COLO829 (cell line): ENCODE measurements at places on chromosomes 7 and 10.

DNA sequence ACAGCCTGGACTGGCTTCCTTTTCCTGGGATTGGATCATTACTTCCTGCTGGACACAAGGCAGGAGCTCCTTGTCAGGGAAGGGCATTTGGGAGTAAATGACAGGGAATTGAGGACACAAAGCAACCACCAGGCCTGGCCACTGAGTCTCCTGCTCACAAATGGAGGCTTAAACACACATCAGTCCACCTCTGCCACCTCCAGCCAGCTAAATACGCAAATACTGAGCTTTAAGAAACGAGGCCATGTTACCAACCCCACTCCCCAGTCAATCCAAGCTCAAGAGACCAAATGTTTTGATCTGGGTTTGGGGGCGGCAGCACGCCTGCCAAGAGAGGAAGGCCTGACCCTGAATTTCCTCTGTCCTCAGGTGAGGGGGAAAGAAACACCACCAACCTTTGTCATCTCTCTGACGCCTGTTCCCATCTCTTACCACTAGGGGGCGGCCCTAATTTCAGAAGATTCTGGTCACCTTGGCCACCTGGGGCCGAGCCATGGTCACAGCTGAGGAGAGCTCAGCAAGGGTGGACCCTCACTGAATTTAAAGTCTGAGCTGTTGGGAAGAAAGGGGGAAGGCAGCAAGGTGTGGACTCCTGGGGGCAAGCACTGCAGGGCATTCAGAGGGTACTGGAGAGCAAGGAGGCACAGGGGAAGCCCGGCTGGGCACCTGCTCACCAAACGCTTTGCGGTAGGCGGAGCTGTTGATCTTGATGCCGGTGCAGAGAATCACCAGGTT lies 16.5 kb downstream of the AIFM2 start:
- DNase-seq, result no peak

GRCh38 chr7:15938115-15938514 lies 251.6 kb upstream of the MEOX2 start:
- DNase-seq, result no peak

GRCh38 chr7:127557803-127558202 lies 27.6 kb downstream of the GCC1 start:
- DNase-seq, result no peak

DNA sequence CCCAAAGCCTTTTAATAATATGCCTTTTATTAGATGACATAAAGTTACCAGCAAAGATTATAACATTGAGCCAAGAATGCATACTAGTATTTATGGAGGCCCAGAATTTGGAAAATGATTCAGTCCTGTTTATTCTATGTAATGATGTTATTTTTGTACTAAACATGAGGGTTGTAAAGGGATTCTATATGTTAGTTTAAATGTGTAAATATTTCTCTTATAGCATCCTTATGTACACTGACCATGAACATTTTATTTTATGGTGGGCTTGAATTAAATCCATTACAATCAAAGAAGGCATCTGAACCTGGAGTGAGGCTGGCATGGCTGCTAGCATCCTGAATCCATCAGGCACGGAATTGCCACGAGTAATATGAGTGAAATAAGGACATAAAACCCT lies 80.2 kb downstream of the RAB18 start:
- no peak for DNase-seq

DNA sequence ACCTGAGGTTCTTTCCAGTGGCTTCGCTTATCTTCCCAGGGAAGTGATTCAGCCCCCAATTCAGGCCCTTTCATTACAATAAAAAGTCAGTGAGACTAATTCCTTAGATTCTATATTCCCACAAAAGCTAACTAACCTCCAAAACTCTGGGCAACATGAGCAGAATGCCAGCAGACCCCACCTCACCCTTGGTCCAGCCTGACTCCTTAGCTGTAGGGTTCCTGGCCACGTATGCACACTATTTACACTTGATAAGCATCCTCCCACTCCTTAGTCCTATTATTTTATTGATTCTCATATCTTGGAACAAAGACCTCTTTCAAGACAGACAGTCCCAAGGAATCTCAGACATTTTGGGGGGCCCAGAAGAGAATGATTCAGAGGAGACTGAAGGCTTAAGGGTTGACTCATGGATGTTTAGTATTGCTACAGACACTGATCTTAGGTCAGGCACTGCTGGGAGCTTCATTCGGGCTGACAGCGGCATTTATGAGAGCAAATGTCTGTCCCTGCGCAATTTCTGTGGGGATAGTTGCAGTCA lies 162.6 kb upstream of the GDF10 start:
- peak; percentile 7 for DNase-seq

DNA sequence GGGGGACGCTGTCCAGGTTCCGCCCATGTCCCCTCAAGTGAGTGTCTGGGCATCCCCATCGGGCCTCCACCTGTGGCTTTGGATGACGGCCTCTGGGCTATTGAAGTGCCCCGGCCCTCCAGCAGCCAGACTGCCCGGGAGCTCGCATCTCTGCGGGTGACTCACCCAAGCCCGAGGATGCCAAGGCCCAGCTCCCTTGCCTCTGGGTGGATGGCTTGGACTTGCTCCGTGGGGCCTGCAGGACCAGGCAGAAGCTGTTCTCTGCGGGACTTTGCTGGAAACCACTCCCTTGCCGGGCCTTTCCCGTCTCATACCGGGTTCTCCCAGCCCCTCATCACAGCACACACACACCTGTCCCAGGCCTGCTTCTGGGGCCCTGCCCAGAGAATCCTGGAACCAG lies 22.4 kb downstream of the DPYSL4 start:
- DNase-seq, result no peak

DNA sequence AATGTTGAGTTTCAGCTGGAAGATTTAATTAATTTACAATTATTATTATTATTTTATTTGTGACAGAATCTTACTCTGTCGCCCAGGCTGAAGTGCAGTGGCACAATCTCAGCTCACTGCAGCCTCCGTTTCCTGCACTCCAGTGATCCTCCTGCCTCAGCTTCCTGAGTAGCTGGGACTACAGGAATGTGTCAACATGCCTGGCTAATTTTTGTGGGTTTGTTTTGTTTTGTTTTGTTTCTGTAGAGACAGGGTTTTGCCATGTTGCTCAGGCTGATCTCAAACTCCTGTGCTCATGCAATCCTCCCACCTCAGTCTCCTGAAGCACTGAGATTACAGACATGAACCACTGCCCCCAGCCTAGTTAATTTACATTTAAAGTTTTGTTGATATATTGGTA lies 93.8 kb upstream of the MEOX2 start:
- no peak for DNase-seq

GRCh38 chr7:82690929-82691328 lies 247.4 kb upstream of the CACNA2D1 start:
- DNase-seq, result no peak

DNA sequence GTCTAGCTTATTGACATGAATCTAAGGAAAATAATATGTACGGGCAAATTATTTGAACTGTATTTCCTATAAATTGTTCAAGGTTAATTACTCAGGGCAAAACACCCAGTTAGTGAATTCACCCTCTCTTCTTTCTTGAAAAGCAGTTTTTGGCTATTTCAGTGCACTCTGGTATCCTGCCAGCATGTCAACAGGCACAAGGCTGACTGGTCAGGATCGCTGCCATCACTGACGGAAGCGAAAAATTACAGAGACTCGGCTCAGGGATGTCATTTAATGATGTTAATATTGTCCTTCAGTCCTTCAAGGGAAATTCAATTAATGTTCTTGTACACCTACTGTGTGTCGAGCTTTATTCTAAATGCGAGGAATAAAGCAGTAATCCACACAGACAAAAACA lies 28.3 kb upstream of the OLAH start:
- DNase-seq, result no peak
